ENCODE measurements at places on chromosomes 4 and X.

DNA sequence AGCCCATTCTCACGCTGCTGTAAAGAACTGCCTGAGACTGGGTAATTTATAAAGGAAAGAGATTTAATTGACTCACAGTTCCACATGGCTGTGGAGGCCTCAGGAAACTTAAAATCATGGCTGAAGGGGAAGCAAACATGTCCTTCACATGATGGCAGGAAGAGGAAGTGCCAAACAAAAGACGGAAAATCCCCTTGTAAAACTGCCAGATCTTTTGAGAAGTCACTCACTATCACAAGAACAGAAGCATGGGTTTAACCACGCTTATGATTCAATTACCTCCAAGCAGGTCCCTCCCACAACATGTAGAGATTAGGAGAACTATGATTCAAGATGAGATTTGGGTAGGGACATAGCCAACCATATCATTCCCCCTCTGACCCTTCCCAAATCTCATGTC lies 335.5 kb downstream of the IL15 start:
- no peak for DNase-seq

DNA sequence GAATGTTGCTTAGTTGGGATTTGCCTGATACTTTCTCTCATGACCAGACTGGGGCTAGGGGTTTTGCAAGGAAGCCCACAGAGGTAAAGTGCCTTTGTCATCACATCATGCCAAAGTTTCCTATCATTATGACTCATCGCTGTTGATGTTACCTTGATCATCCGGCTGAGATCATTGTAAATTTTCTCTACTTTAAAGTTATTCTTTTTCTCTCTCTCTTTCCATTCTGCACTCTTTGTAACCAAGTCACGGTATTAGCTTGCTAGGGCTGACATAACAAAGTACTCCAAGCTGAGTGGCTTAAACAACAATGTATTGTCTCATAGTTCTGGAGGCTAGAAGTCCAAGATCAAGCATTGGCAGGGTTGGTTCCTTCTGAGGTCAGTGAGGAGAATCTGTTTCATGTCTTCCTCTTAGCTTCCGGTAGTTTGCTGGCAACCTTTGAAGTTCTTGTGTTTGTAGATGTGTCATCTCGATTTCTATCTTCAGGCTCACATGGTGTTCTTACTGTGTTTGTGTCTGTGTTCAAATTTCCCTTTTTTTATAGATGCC lies 113.0 kb downstream of the DTHD1 start:
- no peak for DNase-seq

DNA sequence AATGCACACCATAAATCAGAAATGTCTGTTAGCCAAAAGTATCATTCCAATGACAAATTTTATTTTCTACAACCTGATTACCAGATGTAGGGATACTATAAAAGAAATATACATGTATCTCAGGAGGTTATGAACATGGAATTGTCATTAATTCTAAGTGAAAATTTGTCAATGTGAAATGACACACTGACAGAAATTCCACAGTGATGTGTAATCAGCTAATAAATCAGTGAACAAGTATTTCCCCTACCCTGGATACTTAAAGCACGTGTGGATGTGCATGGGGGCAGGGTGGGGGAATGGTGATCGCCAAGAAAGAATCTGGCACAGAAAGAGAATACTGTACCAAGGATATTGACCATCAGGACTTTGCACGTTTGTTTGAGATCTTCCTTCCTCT lies 123.6 kb downstream of the SH3RF1 start:
- no peak for DNase-seq

- no peak for DNase-seq
Observed at GRCh38 chr4:20126906-20127305, 124.8 kb upstream of the SLIT2 start.

DNA sequence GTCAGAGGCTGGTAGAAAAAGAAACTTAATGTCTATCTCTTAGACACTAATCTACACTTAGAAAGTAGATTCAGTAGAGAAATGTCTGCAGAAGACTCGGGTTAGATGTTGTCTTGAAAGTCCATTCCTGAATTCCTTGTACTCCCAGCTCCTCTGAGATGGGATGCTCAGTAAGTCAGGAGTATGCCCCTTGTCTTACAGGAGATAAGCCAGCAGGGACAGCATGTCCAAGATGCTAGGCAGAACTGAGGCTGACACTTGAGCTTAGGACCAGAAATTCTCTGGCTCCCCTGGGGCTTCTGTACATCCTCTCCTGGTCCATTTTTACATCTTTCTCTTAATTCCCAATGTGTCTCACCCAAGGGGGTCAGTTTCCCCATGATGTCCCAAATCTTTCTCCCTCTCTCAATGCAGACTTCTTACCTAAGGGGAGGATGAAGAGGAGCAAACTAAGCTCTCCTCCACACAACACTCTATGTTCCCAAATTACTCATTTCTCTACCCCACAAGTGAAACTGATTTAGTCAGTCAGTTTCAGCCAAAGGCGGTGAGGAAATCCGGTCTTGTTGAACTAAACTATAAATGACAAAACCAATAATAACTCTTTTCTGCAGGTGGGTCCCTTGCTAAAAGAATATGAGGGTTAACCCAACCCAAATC lies 558.2 kb upstream of the DIPK2B start:
- DNase-seq: no peak

DNA sequence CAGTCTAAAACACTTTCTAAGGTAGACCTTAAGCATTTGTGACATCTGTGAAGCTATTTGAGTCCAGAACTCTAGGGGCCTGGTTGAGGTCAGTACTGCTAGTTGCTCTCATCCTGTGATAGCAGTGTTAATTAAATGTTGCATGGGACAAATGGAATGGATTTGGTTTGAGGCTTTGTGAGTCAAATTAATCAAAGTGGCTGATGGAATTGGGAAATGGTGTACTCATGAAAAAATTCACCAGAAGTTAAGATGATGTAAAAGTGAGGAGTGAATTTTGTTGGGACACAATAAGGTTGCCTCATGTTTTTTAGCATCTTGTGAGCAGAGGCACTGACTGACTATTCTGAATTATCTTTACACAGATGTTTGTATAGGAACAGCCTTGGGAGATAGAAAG lies 99.2 kb upstream of the ARSJ start:
- no peak for DNase-seq

GRCh38 chr4:86060341-86060740 lies 299.5 kb downstream of the MAPK10 start:
- no peak for DNase-seq

- no peak for DNase-seq
Observed at GRCh38 chr4:145438298-145438697, 43.4 kb upstream of the SMAD1 start.

GRCh38 chr4:123788577-123788976 lies 392.0 kb downstream of the SPRY1 start:
- DNase-seq: no peak

- no peak for DNase-seq
Observed at GRCh38 chrX:112941209-112941837, 100.7 kb upstream of the AMOT start.

GRCh38 chrX:31272472-31272775 lies 200.6 kb upstream of the FTHL17 start:
- DNase-seq: no peak

DNA sequence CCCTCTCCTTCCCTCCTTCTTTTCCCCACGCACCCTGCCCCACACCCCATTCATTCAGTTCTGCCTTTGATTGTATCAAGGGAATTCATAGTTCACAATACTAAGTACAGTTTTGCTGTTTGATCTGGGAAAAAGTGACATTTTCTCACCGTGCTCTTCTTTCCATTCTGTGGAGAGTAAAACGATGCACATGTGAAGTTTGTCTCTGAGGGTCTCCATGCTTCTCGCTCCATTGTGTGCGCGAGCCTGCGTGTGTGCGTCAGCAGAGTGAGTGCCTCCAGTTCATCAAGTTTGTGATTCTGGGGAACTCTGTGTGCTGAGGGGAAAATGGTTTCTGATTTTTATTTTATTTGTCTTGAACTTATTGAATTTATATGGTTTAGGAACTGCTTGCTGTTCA lies 1.9 kb downstream of the STK26 start:
- no peak for DNase-seq
